ENCODE measurements at places on chromosomes 4 and X.

GRCh38 chr4:92636038-92636806 is 332.5 kb downstream of the GRID2 start:
- DNase-seq: no peak

DNA sequence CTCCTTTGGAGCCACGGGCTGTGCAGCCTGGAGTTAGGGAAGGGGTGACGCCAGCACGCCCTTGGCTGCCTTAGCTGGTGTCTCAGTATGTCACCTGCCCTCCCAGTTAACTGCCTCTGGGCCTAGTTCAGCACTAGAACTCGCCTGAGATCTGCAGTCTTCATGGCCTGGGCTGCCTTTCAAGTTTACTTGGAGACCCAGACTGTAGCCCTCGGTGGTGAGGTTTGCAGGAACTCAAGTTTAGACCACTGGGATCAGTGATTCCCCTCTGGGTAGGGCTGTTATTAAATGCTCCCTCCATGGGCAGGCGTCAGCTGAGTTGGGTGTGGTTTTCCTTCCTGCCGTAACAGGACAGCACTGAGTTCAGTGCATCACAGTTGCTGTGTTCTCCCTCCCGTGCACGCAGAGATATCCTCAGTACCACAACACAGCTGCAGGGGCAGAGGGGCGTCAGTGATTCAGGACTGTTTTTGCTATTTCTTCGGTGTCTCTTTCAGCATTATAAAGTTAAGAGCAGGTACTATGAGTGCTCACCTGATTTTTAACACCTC is 30.5 kb downstream of the PLAC8 start:
- DNase-seq: no peak

GRCh38 chr4:81704461-81704860 is 232.8 kb upstream of the RASGEF1B start:
- no peak for DNase-seq

GRCh38 chr4:100100985-100101384 is 89.3 kb downstream of the DDIT4L start:
- DNase-seq: no peak

DNA sequence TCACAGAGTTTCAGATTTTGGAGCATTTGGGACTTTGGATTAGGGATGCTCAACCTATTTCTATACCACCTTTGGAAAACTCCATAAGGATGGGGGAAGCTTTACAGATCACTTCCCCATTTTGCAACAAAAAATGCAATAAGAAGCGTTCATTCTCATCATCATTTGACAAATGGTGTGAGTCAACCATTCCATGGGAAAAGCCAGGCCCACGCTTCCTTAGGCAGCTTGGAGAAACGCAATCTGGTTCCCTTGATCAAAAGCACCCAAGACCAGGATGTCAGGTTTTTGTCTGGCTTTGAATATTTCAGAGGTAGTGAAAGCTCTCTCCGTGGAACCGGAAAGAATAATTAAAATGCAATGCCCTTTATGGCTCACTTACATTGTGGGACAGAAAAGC is 79.3 kb upstream of the C4orf50 start:
- DNase-seq: no peak

- DNase-seq: no peak
These were observed 167.2 kb downstream of the KDR start for GRCh38 chr4:54958236-54958635.

DNA sequence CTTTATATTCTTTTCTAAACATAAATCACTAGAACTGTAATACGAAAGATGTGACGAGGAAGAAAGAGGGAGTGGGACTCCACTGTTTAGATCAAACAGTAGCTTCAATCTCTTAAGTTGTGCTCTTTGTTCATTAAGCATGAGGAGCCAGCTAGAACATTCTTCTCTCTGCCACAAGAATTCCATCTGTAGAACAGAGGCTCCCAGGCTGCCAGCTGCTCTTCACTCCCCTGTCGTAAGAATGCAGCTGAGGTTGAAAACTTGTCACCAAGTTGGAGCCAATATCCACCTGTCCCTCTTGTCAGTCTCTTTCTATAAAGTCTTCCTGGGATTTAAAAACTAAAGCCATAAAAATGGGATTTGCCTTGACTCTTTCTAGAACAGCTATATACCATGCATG is 65.0 kb upstream of the SEC24B start:
- no peak for DNase-seq

GRCh38 chr4:151717909-151718628 is 42.7 kb downstream of the GATB start:
- no peak for DNase-seq

GRCh38 chr4:71198958-71199357 is 139.9 kb upstream of the SLC4A4 start:
- DNase-seq: no peak

DNA sequence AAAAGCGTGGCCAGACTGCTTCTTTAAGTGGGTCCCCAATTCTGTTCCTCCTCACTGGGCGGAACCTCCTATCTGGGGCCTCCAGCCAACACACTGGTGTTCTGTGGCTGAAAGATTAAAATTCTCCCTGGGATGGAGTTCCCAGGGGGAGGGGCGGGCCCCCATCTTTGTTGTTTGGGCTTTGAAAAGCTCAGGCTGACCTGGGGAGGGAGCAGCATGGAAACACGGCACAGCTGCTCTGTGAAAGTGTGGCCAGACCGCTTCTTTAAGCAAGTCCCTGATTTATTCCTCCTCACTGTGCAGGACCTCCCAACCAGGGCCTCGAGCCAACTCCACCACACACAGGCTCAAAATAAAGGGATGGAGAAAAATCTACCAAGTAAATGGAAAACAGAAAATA is 219.5 kb downstream of the TMEM47 start:
- no peak for DNase-seq

GRCh38 chr4:6753103-6753560 is 29.4 kb upstream of the KIAA0232 start:
- DNase-seq: no peak

DNA sequence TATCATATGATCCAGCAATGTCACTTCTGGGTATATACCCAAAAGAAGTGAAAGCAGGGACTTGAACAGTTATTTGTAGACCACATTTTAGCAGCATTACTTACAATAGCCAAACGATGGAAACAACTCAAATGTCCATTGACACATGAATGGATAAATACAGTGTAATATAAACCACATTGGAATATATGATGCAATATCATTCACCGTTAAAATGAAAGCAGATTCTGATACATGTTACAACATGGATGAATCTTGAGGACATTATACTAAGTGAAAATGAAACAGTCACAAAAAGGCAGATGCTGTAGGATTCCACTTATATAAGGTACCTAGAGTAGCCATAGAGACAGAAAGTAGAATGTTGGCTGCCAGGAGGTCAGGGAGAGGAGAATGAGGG is 130.5 kb upstream of the SMAD1 start:
- DNase-seq: no peak

GRCh38 chr4:33649015-33649414 is 2595.3 kb downstream of the ARAP2 start:
- no peak for DNase-seq

DNA sequence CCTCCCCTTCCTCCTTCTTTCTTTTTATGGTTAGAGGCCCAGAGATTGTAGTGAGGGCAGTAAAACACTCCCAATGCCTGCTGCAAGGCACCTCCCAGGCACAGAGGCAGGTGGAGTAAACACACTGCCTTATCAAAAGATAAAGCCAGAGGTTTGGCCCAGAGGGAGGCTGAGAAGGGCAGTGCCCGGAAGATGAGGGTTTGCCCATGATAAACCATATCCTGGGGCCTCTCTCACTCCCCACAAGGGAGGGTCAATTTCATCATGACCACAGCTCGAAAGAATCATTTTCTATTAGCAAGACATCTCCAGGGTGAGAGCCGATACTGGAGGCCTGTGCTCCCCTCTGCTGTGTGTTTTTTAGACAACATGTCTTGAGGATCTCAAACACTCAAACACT is 98.5 kb upstream of the FAM9C start:
- no peak for DNase-seq

DNA sequence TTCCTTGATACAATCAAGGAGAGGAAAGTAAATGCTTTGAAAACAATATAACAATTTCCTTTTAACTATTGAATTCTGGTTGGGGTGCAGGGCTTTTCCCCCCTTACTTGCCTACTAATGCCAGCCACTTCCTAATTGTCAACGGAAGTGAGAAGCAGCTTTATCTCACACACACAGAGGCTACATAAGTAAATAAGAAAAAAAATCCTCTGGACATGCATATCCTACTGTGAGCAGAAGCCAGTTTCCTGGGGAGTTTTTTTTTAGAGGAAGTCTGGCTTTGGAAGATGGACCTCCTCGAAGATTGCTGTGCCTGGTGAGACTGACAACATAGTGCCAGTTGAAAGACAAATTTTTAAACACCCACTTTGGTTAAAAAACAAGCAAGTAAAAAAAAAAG is 180.6 kb downstream of the OPHN1 start:
- DNase-seq: no peak

DNA sequence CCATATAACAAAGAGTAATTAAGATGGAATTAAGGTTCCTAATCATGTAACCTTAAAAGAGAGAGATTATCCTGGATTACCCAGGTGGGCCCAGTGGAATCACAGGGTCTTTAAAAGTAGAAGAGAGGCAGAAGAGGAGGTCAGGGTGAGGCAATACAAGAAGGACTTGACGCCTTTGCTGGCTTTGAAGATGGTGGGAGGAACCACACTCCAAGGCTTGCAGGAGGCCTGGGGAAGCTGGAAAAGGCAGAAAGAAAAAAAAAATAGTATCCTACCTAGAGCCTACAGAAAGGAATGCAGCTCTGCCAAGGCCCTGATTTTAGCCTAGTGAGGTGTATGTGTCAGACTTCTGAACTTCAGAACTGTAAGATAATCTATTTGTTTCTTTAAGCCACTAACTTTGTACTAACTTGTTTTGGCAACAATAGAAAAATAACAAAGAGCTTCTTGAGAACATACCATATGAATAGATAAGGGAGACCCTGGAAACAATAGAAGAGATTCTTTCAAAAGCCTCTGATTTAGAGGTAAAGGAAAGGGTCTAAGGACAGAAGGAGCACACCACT is 229.9 kb upstream of the TTC29 start:
- DNase-seq: no peak

- no peak for DNase-seq
These were observed 2.2 kb upstream of the NKX1-1 start for GRCh38 chr4:1408418-1408817.

DNA sequence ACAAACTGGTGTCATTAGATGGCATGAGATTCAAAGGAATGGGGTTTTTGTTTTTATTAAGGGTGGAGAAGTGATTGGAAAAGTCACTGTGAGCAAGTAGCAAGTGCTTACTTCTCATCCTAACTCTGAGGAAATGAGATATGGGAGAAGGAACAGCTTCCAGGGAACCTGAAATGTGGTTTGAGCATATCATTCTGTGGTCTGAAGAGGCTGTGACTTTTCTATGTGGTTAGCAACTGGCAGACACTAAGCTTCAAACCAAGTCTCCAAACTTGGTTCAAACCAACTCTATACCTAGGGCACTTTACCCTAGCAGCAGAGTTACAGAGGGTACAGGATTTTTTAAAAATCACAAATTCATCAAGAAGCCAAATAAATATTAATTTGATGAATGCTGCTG is 58.2 kb downstream of the DCLK2 start:
- DNase-seq: no peak

- no peak for DNase-seq
These were observed 819.6 kb upstream of the EPHA5 start for GRCh38 chr4:66489783-66490452.

DNA sequence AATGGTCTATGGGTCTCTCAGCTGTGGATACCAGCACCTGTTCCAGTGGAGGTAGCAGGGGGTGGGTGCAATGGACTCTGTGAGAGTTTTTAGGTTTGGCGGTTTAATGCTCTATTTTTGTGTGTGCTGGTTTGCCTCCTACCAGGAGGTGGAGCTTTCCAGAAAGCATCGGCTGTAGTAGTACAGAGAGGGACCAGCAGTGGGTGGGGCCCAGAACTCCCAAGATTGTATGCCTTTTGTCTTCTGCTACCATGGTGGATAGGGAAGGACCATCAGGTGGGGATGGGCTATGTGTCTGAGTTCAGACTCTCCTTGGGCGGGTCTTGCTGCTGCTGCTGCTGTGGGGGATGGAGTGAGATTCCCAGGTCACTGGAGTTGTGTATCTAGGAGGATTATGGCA is 557.2 kb upstream of the GRID2 start:
- DNase-seq: no peak

DNA sequence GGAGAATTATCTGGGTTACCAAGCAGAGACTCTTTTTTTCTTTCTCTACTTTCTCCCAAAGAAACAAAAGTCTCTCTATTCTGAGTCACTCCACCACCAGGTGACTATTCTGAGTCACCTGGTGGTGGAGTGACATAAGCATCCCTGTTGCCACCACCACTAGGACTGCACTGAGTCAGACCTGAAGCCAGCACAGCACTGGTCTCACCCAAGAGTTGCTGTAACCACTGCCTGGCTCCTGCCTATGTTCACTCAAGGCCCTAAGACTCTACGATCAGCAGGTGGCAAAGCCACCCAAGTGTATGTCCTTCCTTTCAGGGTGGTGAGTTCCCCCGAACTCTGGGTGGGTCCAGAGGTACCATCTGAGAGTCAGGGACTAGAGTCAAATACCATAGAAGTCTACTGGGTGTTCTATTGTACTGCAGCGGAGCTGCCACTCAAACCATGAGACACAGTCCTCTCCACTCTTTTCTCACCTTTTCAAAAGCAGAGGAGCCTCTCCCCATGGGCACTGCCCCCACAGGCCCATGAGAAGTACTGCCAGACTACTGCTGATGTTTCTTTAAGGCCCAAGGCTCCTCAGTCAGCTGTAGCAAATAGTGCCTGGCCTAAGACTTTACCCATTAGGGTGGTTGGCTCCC is 209.6 kb upstream of the IRS4 start:
- DNase-seq: no peak

DNA sequence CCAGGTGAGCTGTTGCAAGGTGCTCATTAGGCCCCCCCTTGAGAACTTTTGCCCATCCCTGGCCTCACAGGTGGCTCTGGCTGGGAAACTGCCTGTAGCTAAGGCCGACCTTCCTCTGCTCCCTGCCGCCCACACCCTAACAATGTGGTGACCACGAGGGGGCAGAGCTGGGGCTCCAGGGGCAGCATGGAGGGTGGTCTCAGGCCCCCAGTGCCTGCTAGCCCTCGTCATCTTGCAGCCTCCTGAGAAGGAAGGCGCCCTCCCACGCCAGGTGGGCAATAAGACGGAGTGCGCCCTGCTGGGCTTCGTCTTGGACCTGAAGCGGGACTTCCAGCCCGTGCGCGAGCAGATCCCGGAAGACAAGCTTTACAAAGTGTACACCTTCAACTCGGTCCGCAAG is 32.4 kb downstream of the ATP2B3 start:
- DNase-seq: no peak
